ENCODE measurements at places on chromosomes 12 and 14.
A peak's percentile ranks its signal among the peaks of the same experiment; 100 is the strongest.

GRCh38 chr12:45273717-45274271 is 57.9 kb downstream of the ANO6 start:
- DNase-seq, result no peak

DNA sequence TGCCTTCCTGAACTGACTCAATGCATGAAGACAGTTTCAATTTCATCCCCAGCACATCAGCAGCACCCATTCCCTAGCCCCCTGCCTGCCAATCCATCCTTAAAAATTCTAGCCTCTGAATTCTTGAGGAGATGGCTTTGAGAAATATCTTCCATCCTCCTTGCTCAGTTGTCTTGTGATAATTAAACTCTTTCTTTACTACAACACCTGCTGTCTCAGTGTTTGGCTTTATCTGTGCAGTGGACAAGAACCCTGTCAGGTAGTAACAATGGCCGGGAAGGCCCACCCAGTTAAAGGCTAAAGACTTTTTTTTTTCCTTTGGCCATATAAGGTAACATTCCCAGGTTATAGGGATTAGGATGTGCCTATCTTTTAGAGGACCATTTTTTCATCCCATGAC is 114.4 kb upstream of the NAP1L1 start:
- no peak for DNase-seq

DNA sequence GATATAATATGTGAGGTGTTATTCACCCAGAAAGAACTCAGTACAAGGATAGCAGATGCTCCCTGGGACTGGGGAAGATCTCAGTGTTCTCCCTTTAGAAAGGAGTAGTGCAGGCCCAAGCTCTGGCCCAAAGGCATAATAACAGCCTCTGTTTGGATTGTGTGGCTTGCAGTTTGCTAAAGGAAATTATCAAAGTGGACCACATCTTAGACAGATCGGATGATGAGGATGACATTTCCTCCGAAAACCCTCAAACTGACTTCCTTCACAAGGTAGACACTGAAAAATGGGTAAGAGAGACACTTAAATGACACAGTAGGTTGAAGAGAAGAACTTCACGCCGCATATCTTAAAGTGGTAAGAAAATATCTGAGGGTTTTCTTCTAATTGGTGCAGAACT is 26.1 kb downstream of the SMCO2 start:
- no peak for DNase-seq

- peak; percentile 95 for DNase-seq
Observed at GRCh38 chr14:75283162-75283832, 4.7 kb downstream of the FOS start.

DNA sequence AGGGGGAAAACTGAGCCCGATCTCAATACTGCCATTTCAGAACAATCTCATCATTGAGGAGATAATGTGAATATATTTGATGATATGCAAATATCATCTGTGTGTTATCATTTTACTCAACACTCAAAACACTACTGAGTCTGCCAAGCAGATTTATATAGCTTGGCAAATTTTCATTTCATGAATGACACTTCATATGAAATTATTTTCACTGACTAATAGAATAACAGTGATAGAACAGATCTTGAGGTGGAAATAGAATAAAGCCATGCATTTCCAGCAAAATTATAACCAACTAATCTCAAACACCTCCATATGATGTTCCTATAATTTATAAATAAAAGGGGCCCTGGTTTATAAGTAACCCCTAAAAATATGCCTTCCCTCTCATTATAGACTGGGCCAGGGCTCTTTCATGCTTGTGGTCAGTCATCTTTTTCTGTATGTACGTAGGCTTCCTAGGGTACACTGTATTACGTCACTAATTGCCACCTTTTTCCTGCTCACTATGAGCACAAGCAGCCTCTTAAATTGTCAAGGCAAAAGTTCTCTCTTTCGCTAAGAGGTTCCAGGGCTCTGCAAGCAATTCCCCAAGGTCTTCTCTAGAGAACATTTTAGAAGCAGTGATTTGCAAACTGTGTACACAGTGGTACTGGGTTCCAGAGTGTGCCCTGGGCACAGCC is 197.1 kb upstream of the FOXN3 start:
- DNase-seq, result no peak

GRCh38 chr12:8544295-8544694 is 3.6 kb upstream of the CLEC4E start:
- peak; percentile 86 for DNase-seq

DNA sequence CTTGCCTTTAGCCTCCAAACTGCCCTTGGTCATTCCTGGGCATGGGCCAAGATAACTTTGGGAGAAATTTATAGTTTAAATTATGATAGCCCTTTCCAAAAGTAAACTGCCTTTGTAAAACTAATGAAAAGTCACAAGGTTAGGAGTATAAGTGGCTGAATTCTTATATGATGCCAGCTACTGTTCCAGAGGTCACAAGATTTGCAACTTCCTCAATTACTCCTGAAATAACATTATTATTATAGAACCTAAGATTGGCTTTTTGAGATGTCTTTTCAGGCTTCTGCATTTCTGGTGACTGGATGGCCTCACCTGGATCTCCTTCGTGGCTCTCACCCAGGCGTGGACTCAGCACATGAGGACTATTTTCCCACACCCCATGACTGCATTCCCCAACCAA is 55.0 kb downstream of the OSBPL8 start:
- DNase-seq, result peak; percentile 43

DNA sequence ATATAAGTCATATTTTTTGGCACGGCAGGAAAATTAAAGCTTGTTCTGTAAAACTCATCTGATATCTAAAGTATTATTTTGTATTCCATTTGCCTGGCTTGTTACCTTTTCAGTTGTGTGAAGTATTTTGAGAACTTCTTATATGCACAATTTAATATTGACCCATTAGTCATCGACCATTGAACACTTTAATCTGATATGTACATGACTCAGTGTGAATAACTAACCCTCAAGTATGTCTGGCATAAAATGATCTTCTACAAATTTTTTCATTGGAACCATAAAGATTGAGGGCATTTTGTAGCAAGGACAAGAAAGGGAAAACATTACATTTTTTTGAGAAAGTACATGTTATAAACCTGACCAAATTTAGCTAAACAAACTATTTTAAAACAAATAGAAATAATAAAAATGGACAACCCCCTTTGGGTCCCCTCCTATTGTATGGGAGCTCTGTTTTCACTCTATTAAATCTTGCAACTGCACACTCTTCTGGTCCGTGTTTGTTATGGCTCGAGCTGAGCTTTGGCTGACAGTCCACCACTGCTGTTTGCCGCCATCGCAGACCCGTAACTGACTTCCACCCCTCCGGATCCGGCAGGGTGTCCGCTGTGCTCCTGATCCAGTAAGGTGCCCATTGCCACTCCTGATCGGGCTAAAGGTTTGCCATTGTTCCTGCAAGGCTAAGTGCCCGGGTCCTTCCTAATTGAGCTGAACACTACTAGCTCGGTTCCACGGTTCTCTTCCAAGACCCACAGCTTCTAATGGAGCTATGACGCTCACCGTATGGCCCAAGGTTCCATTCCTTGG is 118.8 kb downstream of the SLC6A15 start:
- no peak for DNase-seq

GRCh38 chr12:6324936-6325750 is 14.7 kb downstream of the PLEKHG6 start:
- no peak for DNase-seq

DNA sequence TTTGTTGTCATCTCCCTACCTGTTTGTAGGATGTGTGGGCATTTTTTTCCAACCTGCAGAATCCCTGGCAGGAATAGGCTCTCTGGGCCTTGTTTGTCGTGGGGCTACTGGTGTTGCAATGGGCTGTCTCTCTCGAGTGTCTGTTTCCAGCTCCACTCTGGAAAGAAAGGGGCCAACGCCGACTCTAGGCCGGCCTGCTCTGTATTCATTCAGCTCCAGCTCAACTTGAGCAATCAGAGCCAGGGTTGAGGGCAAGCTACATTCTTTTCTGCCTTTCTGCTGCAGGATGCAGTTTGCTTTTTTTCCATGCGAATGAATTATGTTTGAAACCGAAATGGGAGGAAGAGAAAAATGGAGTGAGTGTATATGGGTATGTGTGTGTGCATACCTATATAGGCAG is 2.3 kb downstream of the JDP2 start:
- no peak for DNase-seq

GRCh38 chr12:116718655-116719454 is 19.0 kb downstream of the SPRING1 start:
- no peak for DNase-seq

DNA sequence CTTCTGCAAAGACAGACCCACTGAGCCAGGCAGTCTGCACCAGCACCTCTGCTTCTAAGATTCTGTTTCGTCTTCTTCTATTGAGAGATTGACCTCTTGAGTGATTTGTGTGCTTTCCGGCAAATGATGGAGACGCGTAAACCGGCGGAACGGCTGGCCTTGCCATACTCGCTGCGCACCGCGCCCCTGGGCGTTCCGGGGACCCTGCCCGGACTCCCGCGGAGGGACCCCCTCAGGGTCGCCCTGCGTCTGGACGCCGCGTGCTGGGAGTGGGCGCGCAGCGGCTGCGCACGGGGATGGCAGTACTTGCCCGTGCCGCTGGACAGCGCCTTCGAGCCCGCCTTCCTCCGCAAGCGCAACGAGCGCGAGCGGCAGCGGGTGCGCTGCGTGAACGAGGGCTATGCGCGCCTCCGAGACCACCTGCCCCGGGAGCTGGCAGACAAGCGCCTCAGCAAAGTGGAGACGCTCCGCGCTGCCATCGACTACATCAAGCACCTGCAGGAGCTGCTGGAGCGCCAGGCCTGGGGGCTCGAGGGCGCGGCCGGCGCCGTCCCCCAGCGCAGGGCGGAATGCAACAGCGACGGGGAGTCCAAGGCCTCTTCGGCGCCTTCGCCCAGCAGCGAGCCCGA is 703 bp downstream of the ASCL4 start:
- DNase-seq, result no peak

DNA sequence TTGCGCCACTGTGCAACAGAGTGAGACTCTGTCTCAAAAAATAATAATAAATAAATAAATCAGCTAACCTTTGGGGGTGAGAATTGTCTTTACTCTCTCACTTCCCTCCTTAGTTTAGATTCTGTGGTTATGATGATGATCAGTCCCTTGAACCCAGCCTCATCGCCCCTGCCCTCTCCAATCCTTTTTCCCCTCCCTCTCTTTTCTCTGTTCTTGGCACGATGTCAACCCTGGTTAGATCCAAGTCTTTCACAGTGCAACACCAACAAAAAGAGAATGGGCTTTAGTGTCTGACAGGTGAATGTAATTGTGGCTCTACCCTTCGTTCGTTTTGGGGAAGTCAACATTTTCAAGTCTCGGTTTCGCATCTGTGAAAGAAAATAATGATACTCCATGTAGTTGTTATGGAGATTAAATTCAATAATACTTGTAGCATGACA is 59.0 kb downstream of the NTN4 start:
- no peak for DNase-seq

GRCh38 chr12:29781705-29782266 is 2.0 kb downstream of the TMTC1 start:
- no peak for DNase-seq

GRCh38 chr12:93122569-93123091 is 193.5 kb upstream of the EEA1 start:
- no peak for DNase-seq

DNA sequence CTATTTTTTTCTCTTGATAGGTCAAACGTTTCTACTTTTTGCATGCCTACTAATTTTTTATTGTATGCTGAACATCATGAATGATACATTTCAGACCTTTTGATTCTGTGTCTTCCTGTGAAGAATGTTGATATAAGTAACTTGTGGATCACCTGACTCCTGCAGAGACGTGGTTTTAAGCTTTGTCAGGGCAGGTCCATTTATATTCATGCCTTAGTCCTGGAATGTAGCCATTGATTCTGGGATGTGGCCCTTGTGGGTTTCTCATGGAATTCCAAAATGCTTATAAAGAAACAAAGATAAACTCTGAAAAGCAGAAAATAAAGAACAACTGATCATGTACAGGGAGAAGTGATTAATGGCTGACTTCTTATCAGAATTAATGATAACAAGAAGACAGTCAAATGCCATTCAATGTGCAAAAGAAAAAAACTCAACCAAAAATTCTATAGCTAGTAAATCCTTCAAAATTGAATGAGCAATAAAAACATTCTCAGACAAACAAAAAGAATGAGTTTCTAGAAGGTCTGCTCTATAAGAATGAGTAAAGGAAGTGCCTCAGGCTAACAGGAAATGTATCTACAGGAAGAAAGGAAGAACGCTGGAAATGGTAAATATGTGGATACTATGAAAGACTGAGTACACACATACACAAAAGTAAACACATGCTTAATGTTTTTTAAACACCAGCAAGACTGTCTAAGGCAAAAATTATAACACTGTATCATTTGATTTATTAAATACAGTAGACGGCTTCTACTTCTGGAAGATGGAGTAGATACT is 284.8 kb upstream of the DIO3 start:
- DNase-seq, result no peak

GRCh38 chr14:93712838-93713724 is 75.2 kb downstream of the PRIMA1 start:
- no peak for DNase-seq

GRCh38 chr12:1977109-1977508 is 27.1 kb downstream of the DCP1B start:
- no peak for DNase-seq

DNA sequence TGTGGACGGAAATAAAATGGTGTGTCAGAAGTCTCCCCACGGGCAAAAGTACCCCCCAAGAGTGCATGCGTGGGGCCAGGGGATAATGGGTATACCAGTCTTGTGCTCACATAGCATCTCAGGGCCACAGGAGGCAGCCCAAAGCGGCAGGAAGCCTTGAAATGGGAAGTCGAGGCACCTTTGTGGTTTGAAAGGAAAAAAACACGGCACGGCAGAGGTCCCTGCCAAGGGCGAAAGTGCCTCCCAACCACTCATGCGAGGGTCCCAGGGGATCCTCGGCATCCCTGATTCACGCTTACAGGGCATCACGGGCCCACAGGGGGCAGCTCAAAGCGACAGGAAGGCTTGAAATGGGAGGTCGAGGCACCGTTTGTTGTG is 583.2 kb downstream of the ALG10 start:
- DNase-seq, result no peak

- DNase-seq, result no peak
Observed at GRCh38 chr12:116924558-116925453, 14.1 kb downstream of the FBXW8 start.

DNA sequence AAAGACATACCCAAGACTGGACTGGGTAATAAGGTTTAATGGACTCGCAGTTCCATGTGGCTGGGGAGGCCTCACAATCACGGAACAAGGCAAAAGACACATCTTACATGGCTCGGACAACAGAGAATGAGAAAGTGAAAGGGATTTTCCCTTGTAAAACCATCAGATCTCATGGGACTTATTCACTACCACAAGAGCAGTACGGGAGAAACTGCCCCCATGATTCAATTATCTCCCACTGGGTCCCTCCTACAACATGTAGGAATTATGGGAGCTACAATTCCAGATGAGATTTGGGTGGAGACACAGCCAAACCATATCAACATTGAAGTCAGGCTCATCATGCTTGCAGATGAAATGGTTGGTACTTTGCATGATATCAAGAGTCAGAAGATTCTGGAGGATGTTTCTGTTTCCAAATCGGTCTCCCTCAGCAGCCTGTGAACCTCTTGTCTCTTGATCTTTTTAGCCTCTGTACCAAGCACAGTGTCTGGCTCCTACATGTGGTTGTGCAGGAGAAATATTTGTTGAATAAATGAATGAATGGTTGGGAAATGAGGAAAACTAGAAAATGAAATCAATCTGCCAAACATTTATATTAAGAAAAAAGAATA is 98.6 kb downstream of the VRK1 start:
- no peak for DNase-seq

- peak; percentile 19 for DNase-seq
Observed at GRCh38 chr12:17992002-17992656, 97.9 kb downstream of the RERGL start.
